DND-41 (cell line): ENCODE measurements at places on chromosomes 16 and 17.

DNA sequence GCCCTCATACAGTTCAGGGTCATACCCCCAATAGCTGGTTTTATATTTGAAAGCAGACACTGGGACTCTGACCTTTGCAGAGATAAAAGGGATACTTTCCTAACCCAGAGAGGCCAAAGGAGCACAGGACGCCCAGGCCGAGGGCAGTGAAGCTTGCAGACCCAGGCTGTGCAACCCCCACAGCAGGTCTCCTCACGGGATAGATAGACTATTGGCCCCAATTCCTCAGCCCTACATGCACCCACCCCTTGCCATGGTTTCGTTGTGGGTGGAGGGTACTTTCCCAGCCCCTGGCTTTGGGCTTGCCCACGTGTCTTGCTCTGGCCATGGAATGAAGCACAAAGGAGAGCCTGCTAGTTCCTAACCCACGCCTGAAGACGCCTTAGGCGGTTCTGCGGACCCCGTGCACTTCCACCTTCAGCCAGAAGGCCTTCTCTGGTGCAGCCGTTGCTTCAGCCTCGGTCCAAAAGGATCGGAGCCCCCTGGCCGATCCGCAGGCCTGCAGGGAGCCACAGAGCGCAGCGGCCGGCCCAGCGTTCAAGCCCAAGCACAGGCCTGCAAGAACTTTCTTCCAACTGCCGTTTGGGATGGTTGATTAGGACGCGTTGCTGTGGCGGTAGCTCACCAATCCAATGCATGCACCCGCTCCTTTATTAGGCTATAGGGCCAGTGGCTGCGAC lies 9.8 kb upstream of the BRCA1 start:
- H3K36me3 ChIP-seq, result peaks cover 32% of the 10 kb centered on the region
- H3K4me1 ChIP-seq, result peaks cover 33% of the 10 kb centered on the region
- H3K27me3 ChIP-seq, result no peaks in the 10 kb centered on the region
- H3K27ac ChIP-seq, result peak overlapping the region; percentile 90
- no peak overlapping the region for H3K4me3 ChIP-seq
- no peak for DNase-seq

DNA sequence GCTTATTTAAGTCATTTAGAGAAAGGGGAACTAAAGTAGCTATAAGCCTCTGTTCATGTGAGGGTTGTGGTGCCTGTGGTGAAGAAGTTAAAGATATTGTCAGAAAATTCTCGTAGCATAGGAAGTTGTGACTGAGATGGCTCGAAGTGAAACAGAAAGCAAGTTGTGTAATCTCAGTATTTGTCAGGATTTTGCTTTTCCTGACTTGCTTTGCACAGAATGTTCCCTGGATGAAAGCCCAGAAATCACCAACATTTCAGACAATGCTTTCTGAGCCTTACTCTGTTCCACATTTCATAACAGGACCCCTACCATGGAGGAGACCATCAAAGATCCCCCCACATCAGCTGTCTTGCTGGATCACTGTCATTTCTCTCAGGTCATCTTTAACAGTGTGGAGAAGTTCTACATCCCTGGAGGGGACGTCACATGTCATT lies 10.6 kb downstream of the CALCOCO2 start:
- DNase-seq, result peak; percentile 52
- peak overlapping the region; percentile 73 for H3K27ac ChIP-seq

- no peak overlapping the region for H3K27ac ChIP-seq
- H3K4me3 ChIP-seq, result no peak overlapping the region
- H3K4me1 ChIP-seq, result no peaks in the 10 kb centered on the region
- no peak for DNase-seq
These were observed 8.2 kb downstream of the CIITA start for GRCh38 chr16:10885246-10885645.

GRCh38 chr16:7775072-7775488 lies 442.4 kb downstream of the RBFOX1 start:
- no peak overlapping the region for H3K4me3 ChIP-seq
- no peaks in the 10 kb centered on the region for H3K36me3 ChIP-seq
- H3K27ac ChIP-seq, result no peak overlapping the region
- DNase-seq, result no peak

GRCh38 chr17:37066322-37067255 lies 117.8 kb downstream of the AATF start:
- H3K36me3 ChIP-seq, result no peaks in the 10 kb centered on the region
- H3K27me3 ChIP-seq, result no peaks in the 10 kb centered on the region
- no peak for DNase-seq
- H3K4me3 ChIP-seq, result no peak overlapping the region

- no peak overlapping the region for H3K27ac ChIP-seq
- H3K27me3 ChIP-seq, result no peaks in the 10 kb centered on the region
- no peaks in the 10 kb centered on the region for H3K36me3 ChIP-seq
- no peak overlapping the region for H3K4me3 ChIP-seq
- no peak for DNase-seq
These were observed 28.0 kb upstream of the MAF start for GRCh38 chr16:79628501-79628975.

- no peaks in the 10 kb centered on the region for H3K36me3 ChIP-seq
- DNase-seq, result peak; percentile 66
- H3K27me3 ChIP-seq, result peaks cover 22% of the 10 kb centered on the region
- H3K4me1 ChIP-seq, result no peaks in the 10 kb centered on the region
- no peak overlapping the region for H3K27ac ChIP-seq
- H3K4me3 ChIP-seq, result no peak overlapping the region
These were observed 133.3 kb upstream of the CIBAR2 start for GRCh38 chr16:85245307-85246172.

DNA sequence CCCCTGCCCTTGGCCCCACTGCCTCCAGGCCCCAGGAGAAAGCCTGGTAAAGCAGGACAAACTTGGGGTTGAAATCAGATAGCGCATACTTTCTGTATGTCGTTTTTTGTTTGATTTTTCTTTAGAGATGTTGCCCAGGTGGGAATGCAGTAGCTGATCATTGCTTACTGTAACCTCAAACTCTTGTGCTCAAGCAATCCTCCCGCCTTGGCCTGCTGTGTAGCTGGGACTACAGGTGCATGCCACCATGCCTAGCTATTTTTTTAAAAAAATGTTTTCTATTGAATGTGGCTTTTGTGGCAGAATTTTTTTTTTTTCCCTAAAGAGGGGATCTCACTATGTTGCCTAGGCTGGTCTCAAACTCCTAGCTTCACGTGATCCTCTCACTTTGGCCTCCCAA lies 11.1 kb upstream of the CCL5 start:
- peaks cover 15% of the 10 kb centered on the region for H3K4me1 ChIP-seq
- peak overlapping the region; percentile 41 for H3K27ac ChIP-seq
- H3K4me3 ChIP-seq, result no peak overlapping the region
- DNase-seq, result peak; percentile 55
- H3K36me3 ChIP-seq, result no peaks in the 10 kb centered on the region

DNA sequence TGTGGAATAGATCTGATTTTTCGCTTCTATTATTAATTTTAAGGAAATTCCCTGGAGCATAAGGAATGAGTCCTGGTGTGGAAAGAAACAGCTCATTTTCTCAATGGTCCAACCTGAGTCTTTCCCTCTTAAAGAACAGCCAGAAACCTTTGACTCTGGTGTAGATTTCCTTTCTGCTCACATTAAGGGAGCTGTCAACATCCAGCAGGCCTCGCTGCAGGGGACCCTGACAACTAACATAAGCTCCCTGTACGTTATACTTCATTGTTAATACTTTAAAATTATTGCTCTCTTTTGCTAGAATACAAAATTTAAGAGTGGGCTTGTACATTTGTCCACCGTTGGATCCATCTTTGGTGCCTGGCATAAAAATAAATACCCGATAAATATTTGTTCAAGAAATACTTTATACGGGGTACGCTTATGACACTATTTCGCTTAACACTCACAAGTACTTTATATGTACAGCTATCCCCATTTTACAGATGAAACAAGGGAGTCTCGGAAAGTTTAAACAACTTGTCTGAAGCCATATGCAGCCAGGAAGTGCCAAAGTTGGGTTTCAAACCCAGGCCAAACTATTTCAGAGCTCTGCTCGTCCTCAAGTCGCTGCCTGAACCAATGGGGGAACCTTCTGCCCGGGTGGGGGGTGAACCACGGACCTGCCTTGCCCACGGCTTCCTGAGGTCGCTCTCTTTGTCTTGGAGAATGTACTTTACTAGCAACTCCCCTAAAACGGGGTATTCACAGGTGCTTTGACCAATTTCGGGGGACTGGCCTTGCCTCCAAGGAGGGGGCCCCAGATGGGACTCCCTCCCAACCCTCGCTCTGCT lies 611 bp downstream of the SMARCE1 start:
- H3K4me1 ChIP-seq, result peaks cover 54% of the 10 kb centered on the region
- H3K4me3 ChIP-seq, result peak overlapping the region; percentile 77

GRCh38 chr17:3963237-3964201 lies 718 bp downstream of the ATP2A3 start:
- H3K27me3 ChIP-seq, result no peaks in the 10 kb centered on the region
- H3K36me3 ChIP-seq, result peaks cover 28% of the 10 kb centered on the region
- peaks cover 55% of the 10 kb centered on the region for H3K4me1 ChIP-seq
- DNase-seq, result peak; percentile 97

DNA sequence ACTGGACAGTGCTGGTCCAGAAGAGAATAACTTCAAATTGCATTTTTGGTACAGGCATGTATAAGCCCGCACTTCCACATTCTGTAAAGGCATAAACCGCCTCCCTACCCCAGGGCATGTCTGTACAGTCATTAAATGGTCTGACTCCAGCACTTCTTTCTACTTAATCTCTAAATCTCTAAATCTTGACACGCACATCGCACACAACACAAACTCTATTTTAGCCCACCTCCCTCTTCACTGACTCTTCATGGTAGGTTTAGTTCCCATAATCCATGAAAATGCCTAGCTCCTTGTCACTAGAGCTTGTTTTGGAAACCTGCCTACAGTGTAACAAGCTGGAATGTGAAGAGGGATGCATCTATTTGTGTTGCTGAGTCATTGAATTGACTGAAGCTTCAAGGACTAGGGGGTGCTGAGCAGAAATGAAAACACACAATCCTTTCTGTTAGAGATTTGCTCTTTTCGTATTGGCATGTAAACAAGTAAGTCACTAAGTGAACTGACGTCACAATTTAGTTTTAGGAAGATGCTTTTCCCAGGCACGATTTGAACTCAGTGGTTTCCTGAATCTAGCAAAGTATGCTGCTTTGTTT lies 1.6 kb upstream of the DUSP14 start:
- H3K27me3 ChIP-seq, result peaks cover 9% of the 10 kb centered on the region
- H3K27ac ChIP-seq, result no peak overlapping the region
- DNase-seq, result no peak
- H3K36me3 ChIP-seq, result no peaks in the 10 kb centered on the region

DNA sequence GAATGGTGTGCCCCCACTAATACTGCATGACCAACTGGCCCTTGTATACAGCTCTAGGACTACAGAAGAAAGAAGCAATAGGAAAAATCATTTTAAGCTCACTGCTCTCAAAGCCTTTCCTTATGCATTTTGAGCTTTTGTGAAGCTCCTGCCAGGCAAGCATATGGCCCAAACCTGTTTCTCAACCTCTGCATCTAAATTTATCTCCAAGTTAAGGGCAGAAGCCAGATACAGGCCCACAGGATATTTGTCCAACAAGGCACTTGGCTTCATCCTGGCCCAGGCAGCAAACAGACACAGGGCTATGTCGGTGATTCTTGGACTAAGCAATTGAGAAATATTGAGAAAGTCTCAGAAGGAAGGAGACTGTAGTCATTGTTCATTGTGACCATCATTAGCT lies 43.9 kb downstream of the CCT6B start:
- no peaks in the 10 kb centered on the region for H3K36me3 ChIP-seq
- no peak overlapping the region for H3K27ac ChIP-seq
- no peaks in the 10 kb centered on the region for H3K4me1 ChIP-seq

DNA sequence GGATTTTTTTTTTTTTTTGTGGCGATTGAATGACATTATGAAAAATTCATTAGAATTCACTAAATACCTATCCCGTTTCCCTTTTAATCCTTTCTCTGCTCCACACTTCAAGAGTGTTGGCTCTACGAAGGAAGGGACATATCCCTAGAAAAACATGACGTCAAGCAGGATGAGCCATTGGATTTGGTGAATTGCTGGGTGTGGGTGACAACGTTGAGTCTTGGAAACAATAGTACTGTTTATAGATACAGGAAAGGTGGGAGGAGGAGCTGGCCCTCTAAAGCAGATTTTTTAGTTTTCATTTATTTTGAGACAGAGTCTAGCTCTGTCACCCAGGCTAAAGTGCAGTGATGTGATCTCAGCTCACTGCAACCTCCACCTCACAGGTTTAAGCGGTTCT lies 167.6 kb upstream of the FAM20A start:
- H3K4me3 ChIP-seq, result no peak overlapping the region
- no peaks in the 10 kb centered on the region for H3K4me1 ChIP-seq
- no peaks in the 10 kb centered on the region for H3K27me3 ChIP-seq
- no peak for DNase-seq
- no peak overlapping the region for H3K27ac ChIP-seq

GRCh38 chr16:85157813-85158742 lies 45.8 kb upstream of the CIBAR2 start:
- peaks cover 2% of the 10 kb centered on the region for H3K27me3 ChIP-seq
- no peak for DNase-seq
- no peak overlapping the region for H3K27ac ChIP-seq
- no peaks in the 10 kb centered on the region for H3K36me3 ChIP-seq
- H3K4me3 ChIP-seq, result no peak overlapping the region

- peak overlapping the region; percentile 17; the same call in 1 of the 2 replicates for H3K27ac ChIP-seq
- H3K36me3 ChIP-seq, result no peaks in the 10 kb centered on the region
- no peak for DNase-seq
- peaks cover 13% of the 10 kb centered on the region; the same call in 1 of the 2 replicates for H3K4me1 ChIP-seq
These were observed 141.4 kb upstream of the GSE1 start for GRCh38 chr16:85471469-85472431.

DNA sequence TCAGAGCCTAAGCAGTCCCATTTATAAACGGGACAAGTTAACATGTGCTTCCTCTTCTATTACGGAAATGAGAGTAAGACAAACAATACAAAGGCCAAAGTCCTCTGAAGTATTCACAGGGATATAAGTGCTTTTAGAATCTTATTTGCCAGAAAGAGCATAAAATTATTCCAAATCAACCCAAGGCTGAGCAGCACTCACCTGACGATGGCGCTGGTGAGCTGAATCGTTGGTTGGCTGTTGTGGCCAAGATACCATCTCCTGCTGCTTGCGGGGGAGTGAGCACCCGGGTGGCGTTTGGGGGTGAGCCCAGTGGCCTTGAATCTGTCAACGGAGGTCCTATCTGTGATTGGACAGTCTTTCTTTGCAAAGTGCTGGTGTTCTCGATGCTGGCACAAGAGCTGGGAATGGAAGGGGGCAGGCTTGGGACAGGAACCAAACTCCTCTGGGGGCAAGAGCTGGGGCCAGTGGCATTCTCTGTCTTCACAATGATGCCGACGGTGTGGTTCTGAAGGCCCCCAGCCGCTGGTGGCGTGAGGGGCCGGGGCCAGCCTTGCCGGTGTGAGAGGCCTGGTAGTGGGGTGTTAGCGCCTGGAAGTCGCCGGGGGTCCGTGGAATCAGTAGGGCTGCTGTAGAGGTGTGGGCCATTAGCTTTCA lies 9.5 kb upstream of the DHRS13 start:
- H3K4me3 ChIP-seq, result no peak overlapping the region
- no peak overlapping the region for H3K27ac ChIP-seq
- no peaks in the 10 kb centered on the region for H3K27me3 ChIP-seq
- DNase-seq, result no peak
- H3K4me1 ChIP-seq, result no peaks in the 10 kb centered on the region
